Activated T-cell treated with anti-CD3 and anti-CD28 coated beads, Interleukin-2, amount 50 U/mL, for 72 hours (primary cell): ENCODE measurements at places on chromosomes 3 and 15. TPM values are rescaled to one million over a fixed set of nuclear protein-coding genes. Genes with fewer than 3 reads are reported as not detected.

Gene GP9
- not detected for total RNA-seq

Gene SKOR1
- 0.31 TPM for total RNA-seq

Gene REC114
- total RNA-seq = not detected

Gene CAMKV
- 0.50 TPM for total RNA-seq

Gene AADAC
- not detected for total RNA-seq

Gene GAP43
- not detected for total RNA-seq

Gene GPR149
- total RNA-seq = not detected

Gene FSIP1
- 0.60 TPM for total RNA-seq
